Naive B cell (primary cell): ENCODE measurements at places on chromosomes 16 and 17. TPM values are rescaled to one million over a fixed set of nuclear protein-coding genes. Genes with fewer than 3 reads are reported as not detected.

SOCS1 gene
- 35.3 TPM for polyA plus RNA-seq

GRCh38 chr16:53083119-53083518 lies 28.3 kb downstream of the CHD9 start:
- H3K27ac ChIP-seq, result peak overlapping the region; percentile 42
- no peak overlapping the region for H3K4me3 ChIP-seq
- H3K27me3 ChIP-seq, result no peaks in the 10 kb centered on the region
- peaks cover 45% of the 10 kb centered on the region for H3K4me1 ChIP-seq

SDR42E1 gene
- polyA plus RNA-seq, result 0.88 TPM

- H3K4me1 ChIP-seq, result no peaks in the 10 kb centered on the region
- H3K4me3 ChIP-seq, result no peak overlapping the region
- no peak overlapping the region for H3K27ac ChIP-seq
- DNase-seq, result no peak
- H3K36me3 ChIP-seq, result no peaks in the 10 kb centered on the region
These were observed 17.9 kb upstream of the ITGAD start for GRCh38 chr16:31375231-31375630.

DNA sequence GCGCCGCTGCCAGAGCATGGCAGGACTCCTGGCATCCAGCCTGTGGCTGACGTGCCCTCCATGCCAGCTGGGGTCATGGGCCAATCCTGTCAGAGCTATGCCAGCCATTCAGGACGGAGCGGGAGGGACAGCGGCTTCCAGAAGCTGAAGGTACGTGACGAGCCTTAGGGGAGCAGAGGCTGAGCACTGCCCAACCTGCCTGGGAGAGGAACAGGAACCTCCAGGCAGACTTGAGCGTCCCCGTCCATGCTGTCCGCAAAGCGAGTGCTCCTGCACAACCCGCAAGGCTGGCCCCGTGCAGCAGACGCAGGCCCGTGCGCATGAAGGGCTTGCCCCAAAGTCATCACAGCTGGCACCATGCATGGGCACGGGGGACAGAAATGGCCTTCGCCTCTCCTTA lies 21.5 kb downstream of the NDUFAF8 start:
- H3K4me3 ChIP-seq, result no peak overlapping the region
- H3K27ac ChIP-seq, result no peak overlapping the region
- H3K4me1 ChIP-seq, result no peaks in the 10 kb centered on the region
- H3K36me3 ChIP-seq, result no peaks in the 10 kb centered on the region
- DNase-seq, result no peak

DNA sequence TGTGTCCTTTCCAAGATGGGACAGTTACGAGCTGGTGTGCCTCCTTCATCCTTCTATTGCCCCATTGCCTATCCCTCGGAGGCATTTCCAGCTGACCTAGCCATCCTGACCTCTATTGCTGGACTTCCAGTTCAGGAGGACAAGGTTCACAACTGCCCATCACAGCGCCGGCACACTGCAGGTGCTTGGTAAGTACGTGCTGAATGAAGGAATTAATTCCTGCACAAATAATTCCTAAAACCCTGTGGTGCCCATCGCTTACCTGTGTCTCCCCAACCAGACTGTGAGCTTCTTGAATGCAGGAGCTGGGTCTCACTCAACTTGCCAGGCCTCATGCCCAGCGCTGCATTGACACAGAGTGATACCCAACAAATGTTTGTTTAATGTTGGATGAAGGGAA lies 13.0 kb downstream of the ALOX15B start:
- no peaks in the 10 kb centered on the region for H3K36me3 ChIP-seq
- H3K27me3 ChIP-seq, result no peaks in the 10 kb centered on the region
- no peak for DNase-seq
- H3K4me3 ChIP-seq, result no peak overlapping the region
- H3K4me1 ChIP-seq, result peaks cover 28% of the 10 kb centered on the region
- no peak overlapping the region for H3K27ac ChIP-seq

CUEDC1 gene
- not detected for polyA plus RNA-seq

DNA sequence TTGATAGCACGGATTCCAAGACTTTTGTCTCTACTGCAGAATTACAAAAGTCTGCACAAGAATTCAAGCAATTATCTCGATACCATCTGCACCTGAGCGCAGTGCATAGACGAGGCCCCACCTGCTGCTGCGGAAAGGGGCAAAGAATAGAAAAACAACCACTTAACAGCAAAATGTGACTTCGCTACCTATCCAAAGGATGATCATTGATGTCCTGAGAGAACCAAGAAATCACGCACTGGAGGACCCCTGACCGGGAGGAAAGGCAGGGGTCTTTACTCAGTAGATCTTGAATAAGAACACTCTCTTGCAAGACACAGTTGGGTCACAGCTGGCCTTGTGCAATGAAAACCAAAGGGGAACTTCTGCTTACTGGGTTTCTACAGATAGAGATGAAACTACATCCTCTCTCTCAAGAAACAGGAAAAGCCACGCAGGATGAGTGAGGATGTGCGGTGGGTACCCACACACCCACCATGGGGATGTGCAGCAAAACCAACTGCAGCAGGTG lies 147.4 kb upstream of the RPH3AL start:
- peak; percentile 35 for DNase-seq
- H3K36me3 ChIP-seq, result no peaks in the 10 kb centered on the region
- H3K4me3 ChIP-seq, result peak overlapping the region; percentile 70

TLCD1 gene
- not detected for polyA plus RNA-seq
